ENCODE measurements at places on chromosomes 7 and 10. TPM values are rescaled to one million over a fixed set of nuclear protein-coding genes. Genes with fewer than 3 reads are reported as not detected.

SLC35B4 gene
- total RNA-seq, result 13.7 TPM

EDRF1 gene
- total RNA-seq, result 28.4 TPM

LRRD1 gene
- not detected for total RNA-seq

ASNS gene
- 9.0 TPM for total RNA-seq

DNA sequence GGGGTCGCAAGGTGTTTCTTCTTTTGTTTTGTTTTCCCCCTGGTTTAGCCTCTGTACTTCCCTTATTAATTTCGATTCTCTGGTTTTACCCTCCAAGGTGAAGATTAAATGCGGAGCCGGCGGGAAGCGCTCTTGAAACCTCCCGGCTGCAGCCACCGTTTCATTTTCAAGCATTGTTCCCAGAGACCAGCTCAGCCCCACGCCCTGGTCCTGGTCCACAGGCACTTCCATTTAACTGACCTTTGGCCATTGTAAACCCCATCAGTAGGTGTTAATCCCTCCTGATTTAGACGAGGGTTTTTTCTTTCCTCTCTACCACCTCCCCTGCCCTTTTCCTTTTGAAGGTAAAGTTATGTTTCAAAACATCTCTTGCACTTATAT is 39.2 kb upstream of the ENO4 start:
- no peak overlapping the region for H3K4me3 ChIP-seq
- DNase-seq, result no peak
- H3K4me1 ChIP-seq, result no peaks in the 10 kb centered on the region
- H3K36me3 ChIP-seq, result no peaks in the 10 kb centered on the region
- H3K27me3 ChIP-seq, result peaks cover 29% of the 10 kb centered on the region

- no peaks in the 10 kb centered on the region for H3K27me3 ChIP-seq
- no peak overlapping the region for H3K4me3 ChIP-seq
- H3K4me1 ChIP-seq, result no peaks in the 10 kb centered on the region
- H3K36me3 ChIP-seq, result no peaks in the 10 kb centered on the region
Measured at GRCh38 chr10:5512881-5513612, 11.7 kb upstream of the CALML3 start.

GRCh38 chr7:68679459-68680234 is 918.6 kb upstream of the AUTS2 start:
- no peaks in the 10 kb centered on the region for H3K27me3 ChIP-seq
- H3K36me3 ChIP-seq, result no peaks in the 10 kb centered on the region
- no peak overlapping the region for H3K4me3 ChIP-seq
- H3K27ac ChIP-seq, result no peak overlapping the region

DNA sequence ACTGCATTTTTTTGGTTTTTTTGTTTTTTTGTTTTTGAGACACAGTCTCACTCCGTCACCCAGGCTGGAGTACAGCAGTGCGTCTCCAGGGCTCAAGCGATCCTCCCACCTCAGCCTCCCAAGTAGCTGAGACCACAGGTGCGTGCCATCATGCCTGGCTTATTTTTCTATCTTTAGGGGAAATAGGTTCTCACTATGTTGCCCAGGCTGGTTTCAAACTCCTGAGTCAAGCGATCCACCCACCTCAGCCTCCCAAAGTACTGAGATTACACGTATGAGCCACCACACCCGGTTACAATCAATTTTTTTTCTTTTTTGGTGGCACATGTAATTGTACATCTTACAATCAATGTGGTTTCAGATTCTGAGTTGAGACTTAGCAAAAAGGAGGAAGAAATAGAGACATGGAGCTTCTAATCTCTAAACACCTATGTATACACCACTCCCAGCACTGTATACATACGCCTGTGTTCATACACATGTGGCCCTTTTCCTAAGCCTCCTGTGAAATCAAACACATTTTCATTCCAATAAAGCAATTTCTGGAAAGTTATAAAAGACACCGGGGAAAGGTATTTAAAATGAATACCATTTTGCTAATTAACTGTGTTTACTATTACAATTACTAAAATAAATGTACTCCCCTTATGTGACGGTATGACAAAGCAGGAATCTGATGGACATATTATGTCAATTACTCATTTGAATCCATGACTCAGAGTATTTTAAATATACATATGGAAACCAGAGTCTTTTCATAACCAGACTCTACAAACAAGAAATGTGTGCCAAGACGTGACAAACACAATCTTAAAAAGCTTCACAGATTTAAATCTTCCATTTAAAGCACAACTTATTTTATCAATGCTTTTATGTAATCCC is 40.9 kb downstream of the SMURF1 start:
- H3K36me3 ChIP-seq, result no peaks in the 10 kb centered on the region
- H3K4me1 ChIP-seq, result peaks cover 73% of the 10 kb centered on the region
- H3K27me3 ChIP-seq, result no peaks in the 10 kb centered on the region

DNA sequence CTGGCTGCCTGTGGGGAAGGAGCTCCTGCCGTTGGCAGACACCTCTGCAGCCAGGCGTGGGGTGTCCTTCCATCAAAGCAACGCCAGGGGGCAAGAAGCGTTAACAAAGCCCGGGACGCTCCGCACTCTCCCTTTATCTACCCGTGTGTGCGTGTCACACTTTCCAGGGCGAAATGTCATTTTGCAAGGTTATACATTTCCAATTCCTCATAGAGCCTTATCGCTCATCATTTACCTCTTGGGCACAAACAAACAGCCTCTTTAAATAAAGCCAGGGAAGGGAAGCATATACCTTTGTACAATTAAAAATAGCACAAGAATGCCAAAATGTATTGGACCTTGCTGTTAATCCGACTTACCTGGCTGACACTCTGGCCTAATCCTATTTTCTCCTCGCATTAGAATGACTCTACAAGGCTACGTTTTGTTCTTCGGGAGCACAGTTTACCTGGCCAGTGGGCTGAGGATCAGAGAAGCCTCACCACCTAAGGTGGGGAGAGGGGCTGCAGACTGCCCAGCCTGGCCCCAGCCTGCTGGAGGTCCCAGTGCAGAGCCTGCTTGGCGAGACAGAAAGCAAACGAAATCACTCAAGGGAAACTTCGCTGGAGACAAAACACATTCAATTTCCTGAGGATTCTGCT is 77.6 kb upstream of the EN2 start:
- peaks cover 3% of the 10 kb centered on the region for H3K27me3 ChIP-seq
- H3K36me3 ChIP-seq, result no peaks in the 10 kb centered on the region
- peaks cover 26% of the 10 kb centered on the region for H3K4me1 ChIP-seq

DNA sequence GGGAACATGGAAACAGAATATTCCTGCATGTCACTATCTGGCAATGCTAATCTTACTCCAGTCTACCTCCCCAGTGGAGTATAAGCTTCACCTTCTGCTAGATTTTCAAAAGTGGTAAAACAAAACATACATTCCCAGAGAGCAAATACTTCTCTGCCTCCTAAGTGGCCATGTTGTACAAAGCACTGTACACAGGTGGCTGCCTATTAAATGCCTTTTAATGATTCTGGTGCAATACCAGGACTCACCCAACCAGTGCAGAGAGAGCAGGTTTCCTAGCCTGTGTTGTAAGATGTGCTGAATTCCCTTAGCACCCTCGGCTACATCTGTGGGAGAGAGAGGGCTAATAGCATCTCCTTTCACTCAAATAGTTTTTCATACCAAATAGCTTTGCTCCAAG is 684.3 kb upstream of the NRP1 start:
- no peaks in the 10 kb centered on the region for H3K4me1 ChIP-seq
- no peak overlapping the region for H3K4me3 ChIP-seq
- no peaks in the 10 kb centered on the region for H3K36me3 ChIP-seq
- H3K27ac ChIP-seq, result no peak overlapping the region

- no peak overlapping the region for H3K4me3 ChIP-seq
- H3K4me1 ChIP-seq, result no peaks in the 10 kb centered on the region
- no peaks in the 10 kb centered on the region for H3K36me3 ChIP-seq
- H3K27me3 ChIP-seq, result no peaks in the 10 kb centered on the region
- H3K27ac ChIP-seq, result no peak overlapping the region
- DNase-seq, result no peak
Measured at GRCh38 chr10:91768123-91768522, 30.1 kb upstream of the TNKS2 start.

DNA sequence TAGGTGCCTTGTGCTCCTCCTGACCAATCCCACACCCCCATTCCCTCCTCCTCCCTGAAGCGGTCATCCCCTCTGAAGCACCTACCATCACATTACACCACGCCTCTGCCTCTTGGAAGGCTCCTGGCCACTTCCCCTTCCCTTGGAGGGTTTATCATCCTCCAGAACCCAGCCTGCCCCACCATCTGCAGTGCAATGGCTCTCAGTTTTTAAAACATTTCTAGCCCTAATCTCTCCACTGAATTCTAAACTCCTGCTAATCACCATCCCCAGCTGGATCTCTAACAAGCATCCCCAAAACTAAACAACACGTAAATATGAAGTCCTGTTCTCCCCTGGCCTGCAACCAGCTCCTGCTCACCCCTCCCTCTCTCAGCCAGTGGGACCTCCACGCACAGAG is 70.6 kb downstream of the PIP4K2A start:
- no peaks in the 10 kb centered on the region for H3K36me3 ChIP-seq
- H3K4me1 ChIP-seq, result peaks cover 6% of the 10 kb centered on the region
- H3K27me3 ChIP-seq, result no peaks in the 10 kb centered on the region

GRCh38 chr7:37786741-37787569 is 61.4 kb upstream of the NME8 start:
- H3K27ac ChIP-seq, result no peak overlapping the region
- H3K4me1 ChIP-seq, result no peaks in the 10 kb centered on the region
- no peak overlapping the region for H3K4me3 ChIP-seq
- H3K36me3 ChIP-seq, result no peaks in the 10 kb centered on the region
- H3K27me3 ChIP-seq, result no peaks in the 10 kb centered on the region

- H3K4me3 ChIP-seq, result peak overlapping the region; percentile 14
- H3K27me3 ChIP-seq, result no peaks in the 10 kb centered on the region
- no peaks in the 10 kb centered on the region for H3K4me1 ChIP-seq
- H3K27ac ChIP-seq, result no peak overlapping the region
- H3K36me3 ChIP-seq, result no peaks in the 10 kb centered on the region
- DNase-seq, result no peak
Measured at GRCh38 chr10:43594944-43595589, 11.2 kb upstream of the ZNF485 start.

DNA sequence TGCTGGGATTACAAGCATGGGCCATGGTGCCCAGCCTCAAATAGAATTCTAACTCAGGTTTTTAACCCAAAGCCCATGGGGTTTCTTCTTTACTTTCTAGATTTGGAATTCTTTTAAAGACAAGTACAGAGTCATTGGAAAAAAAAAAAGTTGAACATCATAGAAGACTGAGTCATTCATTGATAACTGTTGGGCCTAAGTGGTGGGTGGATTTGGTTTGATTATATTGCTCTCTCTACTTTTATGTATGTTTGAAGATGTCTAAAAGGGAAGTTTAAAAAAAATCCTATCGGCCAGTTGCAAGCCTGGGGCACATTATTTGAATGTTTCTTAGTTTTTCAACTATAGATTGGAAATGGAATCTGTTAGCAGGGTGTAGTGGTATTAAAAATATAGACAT is 49.7 kb downstream of the INPP5F start:
- no peaks in the 10 kb centered on the region for H3K27me3 ChIP-seq
- H3K4me1 ChIP-seq, result no peaks in the 10 kb centered on the region
- no peak overlapping the region for H3K27ac ChIP-seq
- no peaks in the 10 kb centered on the region for H3K36me3 ChIP-seq
- no peak for DNase-seq
- H3K4me3 ChIP-seq, result no peak overlapping the region

- DNase-seq, result no peak
- H3K27me3 ChIP-seq, result no peaks in the 10 kb centered on the region
- no peaks in the 10 kb centered on the region for H3K36me3 ChIP-seq
- H3K4me3 ChIP-seq, result no peak overlapping the region
- H3K27ac ChIP-seq, result no peak overlapping the region
Measured at GRCh38 chr7:88291398-88292173, 15.1 kb downstream of the STEAP4 start.

- no peaks in the 10 kb centered on the region for H3K27me3 ChIP-seq
- no peak overlapping the region for H3K27ac ChIP-seq
- no peaks in the 10 kb centered on the region for H3K4me1 ChIP-seq
- H3K36me3 ChIP-seq, result no peaks in the 10 kb centered on the region
Measured at GRCh38 chr7:87458148-87458547, 17.3 kb downstream of the ABCB4 start.

DNA sequence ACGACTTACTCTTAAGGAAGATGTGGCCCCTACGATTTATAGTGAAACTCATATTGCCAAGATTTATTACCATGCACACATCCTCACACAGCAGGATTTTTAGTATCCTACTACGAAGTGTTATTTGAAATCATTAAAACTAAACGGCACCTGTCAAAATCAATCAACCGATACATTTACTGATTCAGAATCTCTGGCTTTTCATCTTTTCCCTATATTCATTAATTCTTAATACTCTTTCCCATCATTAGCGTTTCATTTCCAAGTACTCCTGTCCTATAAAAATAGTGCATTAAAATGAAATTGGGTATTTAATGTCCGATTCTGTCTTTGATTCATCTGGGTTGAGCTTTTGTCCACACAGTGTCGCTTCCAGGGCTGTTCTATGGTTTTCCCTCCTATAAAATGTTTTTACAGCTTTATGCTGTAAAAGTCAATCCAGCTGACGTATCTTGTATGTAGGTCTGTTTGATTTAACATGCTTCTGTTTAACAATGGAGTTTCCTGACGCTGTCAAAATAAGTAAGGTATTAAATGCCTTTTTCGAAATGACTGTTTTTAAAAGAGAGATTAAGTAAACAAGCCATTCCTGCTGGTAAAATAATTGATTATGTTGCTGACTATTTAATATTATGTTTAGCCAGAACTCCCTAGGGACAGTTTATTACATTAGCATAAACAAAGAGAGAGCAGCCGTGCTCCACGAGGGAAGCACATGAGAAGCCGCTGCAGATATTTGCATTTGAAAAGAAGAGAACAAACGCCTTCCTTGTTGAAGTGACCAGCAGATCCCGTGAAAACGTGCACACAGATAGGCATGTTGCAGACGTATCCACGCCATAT is 22.3 kb upstream of the SFMBT2 start:
- H3K27ac ChIP-seq, result no peak overlapping the region
- H3K36me3 ChIP-seq, result no peaks in the 10 kb centered on the region
- peaks cover 20% of the 10 kb centered on the region for H3K27me3 ChIP-seq
- no peaks in the 10 kb centered on the region for H3K4me1 ChIP-seq
- DNase-seq, result no peak

DNA sequence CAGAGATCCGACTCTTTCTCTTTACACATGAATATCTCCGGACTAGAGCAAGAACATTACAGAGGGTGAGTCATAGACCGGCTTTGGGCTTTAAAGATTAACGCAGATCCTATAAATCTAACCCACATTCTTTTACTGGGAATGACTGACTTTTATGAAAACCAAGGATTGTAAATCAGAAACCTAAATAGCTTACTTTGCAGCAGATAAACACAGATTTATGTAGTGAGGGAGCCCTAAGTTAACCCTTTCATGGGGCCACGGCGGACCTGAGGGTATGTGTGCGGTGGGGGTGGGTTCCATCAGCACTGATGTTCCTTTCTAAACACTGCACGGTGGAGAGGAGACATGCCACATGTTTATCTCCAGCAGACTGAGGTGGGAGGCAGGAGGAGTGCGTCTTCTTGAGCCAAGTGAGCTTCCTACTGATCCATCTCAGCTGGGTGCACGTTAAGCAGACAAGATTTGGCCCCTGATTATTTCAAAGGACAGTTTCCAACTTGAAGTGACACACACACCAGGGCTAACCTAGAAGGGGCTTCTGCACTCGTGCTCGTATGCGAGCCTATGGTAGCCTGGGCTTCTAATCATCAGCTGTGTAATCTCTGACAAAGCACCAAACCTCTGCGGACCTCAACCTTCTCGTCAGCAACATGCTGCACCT is 127.6 kb downstream of the WDR11 start:
- H3K27ac ChIP-seq, result no peak overlapping the region
- H3K27me3 ChIP-seq, result peaks cover 57% of the 10 kb centered on the region
- DNase-seq, result no peak
- H3K4me3 ChIP-seq, result no peak overlapping the region
